Stimulated activated CD4-positive, alpha-beta T cell treated with anti-CD3 and anti-CD28 coated beads, Interleukin-2, amount 100 ng/mL, for 24 hours (primary cell): ENCODE measurements at places on chromosomes 7 and 10.

DNA sequence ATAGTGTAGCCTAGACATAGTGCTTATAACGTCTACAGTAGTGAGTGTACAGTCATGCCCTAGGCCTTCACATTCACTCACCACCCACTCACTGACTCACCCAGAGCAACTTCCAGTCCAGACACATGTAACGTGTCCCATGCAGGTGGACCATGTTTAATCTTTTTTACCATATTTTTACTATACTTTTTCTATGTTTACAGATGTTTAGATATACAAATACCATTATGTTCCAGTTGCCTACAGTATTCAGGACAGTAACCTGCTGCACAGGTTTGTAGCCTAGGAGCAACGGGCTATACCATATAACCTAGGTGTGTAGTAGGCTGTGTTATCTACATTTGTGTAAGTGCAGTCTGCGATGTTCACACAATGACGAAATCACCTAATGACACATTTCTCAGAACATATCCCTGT, 11.0 kb downstream of the MPP7 start:
- DNase-seq = peak; percentile 43

GRCh38 chr7:42097752-42098151, 139.3 kb downstream of the GLI3 start:
- no peak for DNase-seq

DNA sequence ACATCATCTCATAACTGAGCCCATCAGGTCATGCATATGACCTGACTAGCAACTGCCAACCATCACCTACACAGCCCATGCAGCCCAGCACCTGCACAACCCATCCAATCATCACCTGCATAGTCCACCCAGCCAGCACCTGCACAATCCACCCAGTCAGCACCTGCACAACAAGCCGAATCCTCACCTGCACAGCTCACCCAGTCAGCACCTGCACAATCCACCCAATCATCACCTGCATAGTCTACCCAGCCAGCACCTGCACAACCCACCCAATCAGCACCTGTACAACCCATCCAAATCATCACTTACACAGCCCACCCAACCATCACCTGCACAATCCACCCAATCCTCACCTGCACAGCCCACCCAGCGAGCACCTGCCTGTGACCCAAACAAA, 33.4 kb upstream of the WDFY4 start:
- DNase-seq = no peak

DNA sequence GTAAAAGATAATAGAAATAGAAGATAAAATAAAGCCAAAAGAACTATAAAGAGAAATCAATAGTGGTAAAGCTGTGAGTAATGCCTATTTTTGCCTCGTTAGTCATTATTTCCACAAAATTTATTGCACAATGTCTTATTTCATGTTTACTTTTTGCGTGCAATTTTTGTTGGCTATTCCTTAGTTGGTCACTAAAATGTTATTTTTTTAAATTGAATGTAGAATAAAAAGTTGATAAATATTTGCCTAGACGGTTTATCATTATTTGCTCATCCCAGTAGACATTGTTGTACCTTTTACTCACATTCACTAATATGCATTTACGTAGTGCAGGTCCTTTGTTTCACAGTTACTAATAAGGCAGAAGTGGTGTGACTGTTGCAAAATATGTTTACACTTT, 227.8 kb upstream of the BMPER start:
- DNase-seq = no peak
